Breast epithelium (tissue), 4 donors: ENCODE measurements at places on chromosomes 7 and 10. TPM values are rescaled to one million over a fixed set of nuclear protein-coding genes. Genes with fewer than 3 reads are reported as not detected.

DNA sequence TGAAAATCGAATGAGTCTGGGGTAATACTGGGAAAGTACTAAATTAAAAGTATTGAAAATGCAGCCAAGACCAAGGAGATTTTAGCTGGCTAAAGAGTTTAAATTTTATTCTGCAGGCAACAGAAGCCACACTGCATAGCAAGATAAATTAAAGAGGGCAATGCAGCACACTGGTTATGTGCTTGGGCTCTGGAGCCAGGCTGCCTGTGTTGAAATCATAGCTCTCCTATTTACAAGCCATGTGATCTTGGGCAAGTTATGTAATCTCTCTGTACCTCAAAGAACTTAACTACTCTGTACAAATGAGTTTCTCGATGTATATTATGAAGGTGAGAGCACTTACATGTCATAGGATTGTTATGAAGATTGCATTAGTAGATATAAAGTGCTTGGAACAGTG lies 9.9 kb downstream of the SLC25A13 start:
- no peaks in the 10 kb centered on the region for H3K27me3 ChIP-seq
- DNase-seq: no peak
- no peaks in the 10 kb centered on the region for H3K4me1 ChIP-seq
- H3K4me3 ChIP-seq: no peak overlapping the region
- no peak overlapping the region for H3K27ac ChIP-seq

DNA sequence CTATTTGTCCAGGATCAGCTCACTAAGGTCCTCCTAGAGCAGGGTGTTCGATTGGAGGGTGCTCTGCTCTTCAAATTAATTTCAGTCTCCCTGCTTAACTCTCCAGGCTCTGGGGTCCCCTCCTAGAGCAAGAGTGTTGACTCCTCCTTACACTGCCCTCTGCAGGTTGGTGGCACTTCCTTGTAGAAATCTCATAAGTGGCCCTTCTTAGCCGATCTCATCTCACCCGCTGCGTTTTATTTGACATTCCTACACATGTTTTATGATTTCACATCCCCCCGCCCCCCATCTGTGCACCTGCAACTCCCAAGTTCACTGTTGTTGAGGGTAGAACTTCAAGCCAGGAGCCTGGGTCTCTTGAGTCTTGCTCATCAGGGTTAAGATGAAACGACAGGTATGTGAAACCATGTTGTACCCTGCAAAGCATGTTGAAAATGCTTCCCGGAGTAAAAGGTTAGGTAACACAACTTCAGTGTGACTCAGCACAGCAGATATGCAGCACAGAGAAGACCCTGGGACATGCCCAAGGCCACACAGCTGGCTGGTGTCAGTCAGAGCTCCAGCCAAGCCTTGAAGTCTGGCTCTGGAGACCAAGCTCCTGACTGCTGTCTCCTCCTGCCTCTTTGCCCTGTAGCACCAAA lies 171.2 kb downstream of the PRKAG2 start:
- H3K27ac ChIP-seq: no peak overlapping the region
- H3K27me3 ChIP-seq: no peaks in the 10 kb centered on the region
- no peaks in the 10 kb centered on the region for H3K4me1 ChIP-seq

DNA sequence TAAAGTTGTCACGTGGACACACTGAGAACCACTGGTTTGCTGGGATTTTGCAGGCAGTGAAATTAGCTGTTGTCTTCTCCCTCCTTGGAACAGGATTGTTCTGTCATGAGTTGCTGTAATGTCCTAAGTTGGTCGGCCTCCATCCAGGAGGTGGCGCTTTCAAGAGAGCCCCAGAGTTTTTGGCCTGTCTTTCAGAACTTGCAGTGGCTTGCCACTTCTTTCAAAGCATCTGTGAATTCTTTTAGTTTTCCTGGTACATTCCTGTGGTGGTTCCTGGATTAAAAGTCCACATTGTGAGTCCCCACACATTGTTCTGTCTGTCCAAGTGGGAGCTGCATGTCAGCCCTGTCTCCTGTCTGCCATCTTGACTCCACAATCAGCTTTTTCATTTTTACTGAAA lies 133.8 kb downstream of the PON1 start:
- no peaks in the 10 kb centered on the region for H3K4me1 ChIP-seq
- no peak overlapping the region for H3K27ac ChIP-seq
- H3K27me3 ChIP-seq: no peaks in the 10 kb centered on the region
- no peak for DNase-seq

- H3K36me3 ChIP-seq: no peaks in the 10 kb centered on the region
- H3K4me3 ChIP-seq: peak overlapping the region; percentile 76
- DNase-seq: no peak
- peak overlapping the region; percentile 68 for H3K27ac ChIP-seq
- H3K4me1 ChIP-seq: no peaks in the 10 kb centered on the region
These were observed 718 bp upstream of the BPGM start for GRCh38 chr7:134645935-134646334.

The ZYX gene
- 60.4 TPM for total RNA-seq

The TYSND1 gene
- total RNA-seq: 12.5 TPM
